ENCODE measurements at places on chromosomes 1 and 21.

- DNase-seq, result no peak
Observed at GRCh38 chr1:205802060-205802459, 10.9 kb downstream of the SLC41A1 start.

GRCh38 chr1:95119273-95119672, 2.1 kb downstream of the TLCD4 start:
- no peak for DNase-seq

GRCh38 chr1:191857600-191857999, 300.7 kb upstream of the RGS18 start:
- DNase-seq, result no peak

DNA sequence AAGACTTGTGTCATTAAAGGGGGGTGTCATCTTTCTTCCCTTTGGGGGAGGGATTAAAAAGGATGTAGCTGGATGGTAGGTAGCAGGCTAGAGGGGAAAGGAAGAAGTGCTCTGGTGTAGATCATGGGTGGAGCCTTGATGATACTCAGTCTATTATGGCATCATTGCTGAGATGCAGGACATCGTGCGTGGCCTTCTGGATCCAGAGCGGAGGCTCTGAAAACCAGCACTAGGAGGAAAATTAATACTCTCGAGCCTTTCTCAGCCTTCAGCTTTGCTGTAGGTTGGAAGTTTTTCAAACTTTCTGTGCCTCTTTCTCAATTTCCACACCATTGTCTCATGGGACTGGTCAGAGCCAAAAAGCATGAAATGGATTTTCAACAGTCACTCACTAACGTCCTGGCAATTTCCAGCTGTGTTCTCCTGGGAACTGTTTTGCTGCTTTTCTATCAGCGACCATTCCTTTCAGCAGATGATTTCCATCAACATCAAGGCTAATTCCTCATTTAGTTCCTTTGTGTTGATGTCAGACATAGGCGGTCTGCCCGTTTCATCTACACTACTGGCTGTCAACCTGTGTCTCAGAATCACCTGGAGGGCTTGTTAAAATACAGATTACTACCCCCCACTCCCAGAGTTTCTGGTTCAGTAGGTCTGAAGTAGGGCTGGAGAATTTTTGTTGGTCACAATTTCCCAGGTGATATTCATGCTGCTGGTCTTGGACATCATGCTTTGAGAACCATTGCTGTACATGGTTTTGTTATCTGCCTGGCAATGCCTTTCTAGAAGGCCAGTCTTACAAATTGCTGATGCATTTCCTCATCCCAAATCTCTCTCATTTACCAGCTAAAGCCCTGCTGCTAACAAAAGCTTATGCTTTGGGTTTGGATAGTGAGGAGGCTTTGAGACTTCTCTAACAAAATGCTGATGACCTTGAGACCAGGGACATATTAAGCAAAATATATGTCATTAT, 7.7 kb downstream of the CACNA1E start:
- no peak for DNase-seq

- peak; percentile 66 for DNase-seq
Observed at GRCh38 chr1:1162597-1163537, 10.8 kb upstream of the TTLL10 start.

DNA sequence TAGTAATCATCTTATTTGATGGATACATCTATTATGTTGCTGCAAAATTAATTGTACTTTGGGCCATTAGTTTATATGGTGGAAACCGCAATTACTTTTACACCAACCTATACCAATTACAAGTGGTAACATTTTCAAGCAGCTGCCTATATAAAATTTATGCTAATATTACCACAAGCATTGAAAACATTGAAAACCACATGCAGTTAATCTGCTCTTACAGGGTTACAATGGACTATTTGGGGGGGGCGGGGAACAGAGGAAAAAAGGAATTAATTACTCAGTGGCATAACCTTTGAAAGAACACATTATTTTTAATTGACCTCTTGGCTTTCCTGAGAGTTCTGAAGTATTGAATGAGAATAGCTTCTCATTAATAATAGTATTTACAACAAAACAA, 1793.2 kb downstream of the NCAM2 start:
- DNase-seq, result no peak

DNA sequence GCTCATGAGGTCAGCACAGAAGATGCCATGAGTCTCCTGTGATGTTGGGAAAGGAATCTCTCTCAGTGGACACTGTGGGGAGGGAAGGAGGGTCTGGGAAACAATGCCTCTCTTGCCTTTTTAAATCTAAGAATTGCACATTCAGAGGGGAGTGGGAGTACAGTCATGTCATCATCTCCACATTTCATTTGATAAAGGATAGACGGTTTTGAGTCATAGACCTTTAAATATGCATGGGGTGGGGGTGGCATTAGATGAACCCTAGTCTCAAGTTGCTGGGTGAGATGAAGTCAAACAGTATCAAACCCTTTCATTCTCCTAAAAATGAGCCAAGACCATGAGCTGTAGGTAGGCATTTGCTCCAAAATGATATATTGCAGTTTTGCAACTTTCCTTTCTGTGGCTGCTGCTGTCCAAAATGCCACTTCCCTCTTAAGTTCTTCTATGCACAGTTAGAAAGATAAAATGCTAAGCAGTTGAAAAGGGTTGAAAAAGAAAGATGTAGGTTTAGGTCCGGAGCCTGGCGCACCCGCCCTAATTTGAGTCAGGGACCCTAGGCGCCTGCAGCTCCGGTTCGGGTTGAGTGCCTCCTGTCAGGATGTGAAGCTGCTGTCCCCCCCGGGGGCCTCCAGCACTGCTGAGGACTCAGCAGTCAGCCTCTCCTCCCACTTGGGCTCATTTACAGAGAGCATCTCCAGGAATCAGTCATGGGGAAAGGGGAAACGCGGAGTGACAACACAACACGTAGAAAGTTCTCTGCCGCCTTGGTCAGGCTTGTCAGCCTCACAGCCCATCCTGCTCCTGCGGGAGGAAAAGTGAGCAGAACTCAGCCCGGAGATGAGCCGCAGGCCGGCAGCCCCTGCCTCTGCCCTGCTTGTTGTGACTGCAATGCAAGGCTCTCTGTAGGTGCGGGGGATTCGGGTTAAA, 479.3 kb upstream of the RUNX1 start:
- no peak for DNase-seq

GRCh38 chr21:43985690-43986251, 26.3 kb upstream of the TRAPPC10 start:
- DNase-seq, result no peak

DNA sequence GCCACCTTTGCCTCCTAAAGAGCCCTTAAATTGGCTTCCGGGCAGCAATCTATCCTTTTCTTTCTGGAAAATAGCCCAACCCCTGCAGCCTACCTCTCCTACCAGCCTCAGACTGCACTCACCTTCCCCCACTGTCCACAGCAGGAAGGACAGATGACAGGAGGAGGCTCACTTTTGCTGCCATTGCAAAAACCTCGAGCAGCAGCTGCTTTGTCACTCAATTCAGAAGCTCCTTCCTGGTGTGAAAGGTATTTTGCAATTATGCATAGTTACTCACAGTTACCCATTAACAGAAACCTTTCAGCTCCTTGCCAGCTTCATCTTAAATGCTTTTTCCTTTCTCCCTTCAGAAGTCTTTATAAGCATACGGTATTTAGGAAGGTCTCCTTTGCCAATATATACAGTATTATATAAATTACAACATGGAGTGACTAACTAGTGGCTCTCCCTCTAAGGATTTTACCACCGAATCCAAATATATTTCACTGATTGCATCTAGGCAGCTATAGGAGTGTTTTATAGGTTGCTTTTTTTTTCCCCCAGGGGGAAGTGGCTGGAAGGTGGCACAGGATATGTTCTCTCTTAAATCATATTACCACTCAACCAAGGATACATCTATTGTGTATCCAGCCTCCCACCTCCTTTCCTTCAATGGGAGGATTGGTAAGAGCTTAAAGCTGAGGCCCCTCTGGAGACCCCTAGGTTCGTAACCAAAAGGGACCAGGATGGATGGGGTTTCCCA, 142.1 kb upstream of the IPO9 start:
- DNase-seq, result no peak

DNA sequence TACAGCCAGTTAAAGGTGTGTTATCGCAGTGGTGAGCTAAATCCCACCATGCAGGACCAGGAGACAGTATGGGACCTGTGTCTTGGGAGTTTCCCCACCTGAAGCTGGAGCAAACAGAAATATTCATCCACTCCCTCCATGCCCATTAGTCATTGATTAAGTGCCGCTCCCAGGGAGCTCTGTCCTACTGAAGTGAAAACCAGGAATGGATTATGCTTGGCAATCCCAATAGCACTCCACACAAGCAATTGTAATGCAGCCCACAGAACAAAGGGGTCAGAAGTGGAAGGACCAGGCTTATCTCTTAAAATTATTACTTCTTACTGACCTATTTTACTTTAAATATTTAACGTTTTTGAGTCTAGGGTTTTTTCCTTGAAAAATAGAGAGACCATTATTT, 1005.4 kb downstream of the ADGRL2 start:
- DNase-seq, result no peak

DNA sequence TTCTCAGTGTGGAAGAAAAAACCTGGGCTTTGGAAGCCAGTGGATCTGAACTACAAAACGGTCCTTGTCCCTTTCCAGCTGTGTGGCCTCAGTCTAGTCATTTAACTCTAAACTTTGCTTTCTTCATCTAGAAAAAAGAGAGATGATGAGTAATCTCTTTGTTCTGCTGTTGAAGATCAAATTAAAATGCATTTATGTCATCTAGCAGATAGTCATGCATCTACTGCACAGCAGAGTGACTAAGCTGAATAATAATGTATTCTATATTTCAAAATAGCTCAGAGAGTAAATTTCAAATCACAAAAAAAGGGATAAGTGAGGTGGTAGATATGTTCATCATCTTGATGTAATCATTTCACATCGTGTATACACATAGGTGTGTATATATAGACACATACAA, 473.2 kb downstream of the DSCAM start:
- no peak for DNase-seq

DNA sequence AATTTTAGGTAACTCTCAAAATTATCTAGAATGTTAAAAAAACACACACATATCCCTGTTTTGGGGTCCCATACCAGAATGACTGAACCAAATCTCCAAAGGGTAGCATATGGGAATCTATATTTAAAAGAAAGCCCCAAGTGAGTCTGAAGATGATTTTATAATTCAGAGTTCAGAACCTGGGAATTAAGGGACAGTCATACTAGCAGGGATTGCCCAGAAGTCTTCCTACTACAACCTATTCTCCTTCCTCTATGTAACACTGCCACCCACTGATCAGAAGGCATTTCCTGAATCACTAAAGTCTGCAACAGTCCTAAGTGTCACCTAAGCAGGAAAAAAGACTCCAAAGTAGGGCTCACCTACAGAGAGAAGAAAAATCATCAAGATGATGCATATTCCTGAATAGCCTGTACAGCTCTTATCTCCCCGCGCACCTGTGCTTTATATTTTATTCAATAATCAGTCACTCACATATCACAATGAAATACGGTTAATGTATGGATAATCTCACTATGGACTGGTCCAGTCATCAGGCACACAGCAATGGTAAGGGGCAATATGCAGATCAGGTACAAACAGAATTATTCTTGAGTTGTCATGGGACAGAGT, 4.9 kb downstream of the RGS1 start:
- no peak for DNase-seq

DNA sequence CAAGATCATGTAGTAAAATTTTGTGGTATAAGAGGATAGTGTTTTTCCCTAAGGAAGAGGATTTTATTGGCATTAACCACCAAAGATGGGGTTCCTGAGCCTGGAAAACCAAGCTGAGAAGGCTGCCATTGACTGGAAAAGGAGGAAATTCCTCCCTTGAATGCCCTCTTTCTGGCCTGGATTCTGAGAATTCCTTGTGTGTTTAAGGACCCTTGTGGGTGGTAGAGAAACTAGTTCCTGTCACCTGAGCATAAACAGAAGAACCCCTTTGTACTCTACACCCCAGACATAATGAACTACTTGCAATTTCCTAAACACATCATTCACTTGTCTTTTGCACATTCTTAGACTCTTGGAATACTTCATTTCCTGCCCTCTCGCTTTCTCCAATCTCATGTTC, 33.1 kb upstream of the CEP350 start:
- DNase-seq, result no peak
